ENCODE measurements at places on chromosomes 5 and 9.
A peak's percentile ranks its signal among the peaks of the same experiment; 100 is the strongest.

DNA sequence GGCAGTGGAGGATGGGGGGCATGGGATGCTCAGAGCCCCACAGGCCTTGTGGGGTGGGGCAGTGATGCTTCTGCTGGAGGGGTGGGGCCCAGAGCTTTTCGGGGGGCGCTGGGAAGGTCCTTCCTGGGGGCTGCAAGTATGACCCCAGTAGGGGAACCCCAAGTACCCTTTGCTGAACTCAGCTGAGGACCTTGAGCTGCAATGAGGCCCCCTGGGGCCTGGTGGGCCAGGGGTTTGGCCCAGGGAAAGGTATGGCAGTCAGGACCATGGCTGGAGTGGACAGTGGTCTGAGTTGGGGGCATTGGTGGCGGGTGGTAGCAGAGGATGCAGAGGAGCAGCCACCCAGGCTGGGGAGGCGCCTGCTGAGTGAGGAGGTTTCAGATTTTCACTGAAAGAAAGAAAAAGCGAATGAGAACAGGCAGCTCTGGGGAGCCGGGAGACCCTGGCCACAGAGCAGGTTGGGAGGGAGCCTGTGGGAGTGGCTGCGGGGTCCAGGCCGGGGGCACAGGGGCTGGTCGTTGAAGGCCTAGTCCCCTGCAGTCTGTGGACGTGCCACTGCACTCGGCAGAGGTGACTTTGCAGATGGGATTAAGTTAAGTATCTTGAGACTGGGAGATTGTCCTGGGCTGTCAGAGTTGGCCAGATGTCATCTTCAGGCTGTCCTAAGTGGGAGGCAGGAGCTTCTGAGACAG lies 19.2 kb downstream of the WNK2 start:
- DNase-seq = no peak

- DNase-seq = no peak
Measured at GRCh38 chr9:32590476-32590875, 17.5 kb upstream of the NDUFB6 start.

DNA sequence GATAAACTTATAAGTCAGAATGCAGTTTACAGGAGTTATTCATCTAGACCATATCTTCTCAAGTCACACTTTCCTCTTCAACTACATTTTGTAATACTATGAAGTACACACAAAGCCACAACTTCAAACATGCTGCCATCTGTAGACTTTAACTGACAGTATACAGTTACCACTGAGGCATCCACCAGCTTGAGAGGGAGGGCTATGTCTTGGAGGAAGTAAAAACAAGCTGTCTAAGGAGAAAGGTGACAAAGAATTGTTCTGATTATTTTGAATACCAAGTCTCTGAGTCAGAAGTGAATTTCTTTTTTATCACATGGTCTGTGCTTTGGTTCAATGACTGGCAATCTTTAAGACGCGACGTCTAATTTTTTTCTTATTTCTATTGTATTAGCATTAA lies 97.6 kb upstream of the CDH10 start:
- no peak for DNase-seq

DNA sequence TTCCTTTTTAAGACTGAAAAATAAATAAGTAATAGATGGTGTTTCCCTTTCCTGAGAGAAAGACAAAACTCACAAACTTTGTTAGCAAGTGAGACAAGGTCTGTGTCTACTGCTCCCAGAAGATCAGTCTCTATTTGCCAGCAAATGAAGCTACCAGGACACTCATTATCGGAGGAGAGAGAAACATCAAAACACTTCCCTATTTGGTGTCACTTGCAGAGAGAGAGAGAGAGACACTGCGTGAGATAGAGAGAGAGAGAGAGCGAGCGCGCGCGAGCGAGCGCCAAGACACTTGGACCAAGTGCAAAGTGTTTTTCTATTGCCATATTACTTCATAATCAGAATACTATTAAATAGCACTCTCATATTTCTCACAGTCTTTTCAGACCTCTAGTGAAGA lies 142.7 kb downstream of the KCNN2 start:
- DNase-seq = no peak

DNA sequence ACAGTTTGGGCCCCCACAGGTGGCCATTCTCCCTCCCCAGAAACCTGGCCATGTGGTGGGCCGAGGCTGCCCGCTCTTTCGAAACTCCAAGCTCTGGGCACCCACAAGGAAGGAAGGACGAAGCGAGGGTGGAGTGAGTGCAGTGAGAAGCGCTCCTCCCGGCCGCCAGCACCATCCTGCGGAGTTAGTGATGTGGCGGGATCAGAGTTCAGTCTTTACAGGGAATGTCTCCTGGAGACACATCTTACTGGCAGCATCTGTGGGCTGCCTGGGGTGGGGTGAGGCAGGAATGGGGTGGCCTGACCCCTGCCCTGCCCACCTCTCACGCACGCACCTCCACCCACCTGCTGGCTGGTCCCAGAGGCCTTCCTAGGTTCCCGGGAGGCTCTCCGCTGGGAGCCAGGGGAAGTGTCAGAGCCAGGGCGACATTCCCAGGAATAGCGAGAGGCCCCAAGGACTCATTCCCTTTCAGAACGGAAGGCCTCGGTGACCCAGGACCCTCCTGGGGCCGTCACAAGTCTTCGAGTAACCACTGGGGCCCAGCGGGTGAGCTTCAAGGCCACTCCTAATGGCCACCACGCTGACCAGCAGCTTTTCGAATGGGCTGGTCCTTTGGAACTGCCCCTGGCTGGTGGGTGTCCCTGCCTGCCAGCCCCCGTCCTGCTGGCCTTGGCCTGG lies 5.5 kb upstream of the RNU6ATAC start:
- DNase-seq = no peak

DNA sequence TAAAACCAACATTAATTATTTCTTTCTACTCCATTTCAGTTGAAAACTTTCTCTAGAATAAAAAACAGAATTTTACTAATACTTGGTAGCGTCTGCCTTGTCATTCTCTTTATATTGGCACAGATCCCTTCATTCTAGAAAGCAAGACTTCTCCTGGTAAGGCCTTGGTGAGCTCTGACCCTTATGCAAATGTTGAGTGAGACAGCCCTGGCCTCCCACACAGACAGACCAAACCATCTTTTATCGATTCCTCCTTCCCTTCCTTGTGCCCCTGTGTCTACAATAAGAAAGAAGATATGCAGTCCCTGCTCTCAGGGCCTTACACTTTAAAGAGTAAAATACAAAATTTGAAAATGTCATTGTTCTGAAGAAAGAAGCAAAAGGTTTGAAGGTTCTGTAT lies 262.2 kb downstream of the EFNA5 start:
- DNase-seq = no peak

GRCh38 chr5:10335711-10336470 lies 17.6 kb upstream of the MARCHF6 start:
- no peak for DNase-seq

DNA sequence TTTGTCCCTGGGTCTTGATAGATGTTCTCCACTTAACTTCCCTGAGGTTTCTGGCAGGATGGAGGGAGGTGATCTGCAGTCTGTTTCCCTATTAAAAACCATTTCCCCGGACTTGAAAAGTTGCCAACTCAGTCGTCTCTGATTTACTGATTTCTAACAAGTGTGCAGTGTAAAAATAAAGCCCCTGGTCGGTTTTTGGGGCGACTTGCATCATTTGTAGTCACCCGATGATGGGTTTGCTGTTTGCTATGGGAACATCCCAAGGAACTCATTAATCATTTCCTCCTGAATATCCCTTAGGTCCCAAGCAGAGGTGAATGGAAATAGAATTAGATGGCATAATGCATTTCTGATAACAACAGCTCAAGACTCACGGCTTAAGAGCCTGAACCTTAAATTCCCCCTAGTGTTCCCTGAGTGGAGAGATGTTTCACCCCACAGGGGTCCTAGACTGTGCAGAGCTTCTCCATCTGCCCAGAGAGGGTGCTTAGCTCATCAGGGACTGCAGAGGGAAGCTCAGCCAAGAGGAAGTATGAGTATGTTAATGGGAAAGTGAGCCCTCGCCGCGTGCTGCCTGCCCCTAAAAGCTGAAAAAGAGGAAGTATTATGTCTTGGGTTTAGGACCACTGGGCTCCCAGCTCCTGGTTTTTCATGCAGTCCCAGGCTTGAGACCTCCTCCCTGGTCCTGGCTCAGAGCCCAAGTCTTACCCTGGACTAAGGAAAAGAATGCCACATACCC lies 115.1 kb upstream of the DAP start:
- DNase-seq = no peak

DNA sequence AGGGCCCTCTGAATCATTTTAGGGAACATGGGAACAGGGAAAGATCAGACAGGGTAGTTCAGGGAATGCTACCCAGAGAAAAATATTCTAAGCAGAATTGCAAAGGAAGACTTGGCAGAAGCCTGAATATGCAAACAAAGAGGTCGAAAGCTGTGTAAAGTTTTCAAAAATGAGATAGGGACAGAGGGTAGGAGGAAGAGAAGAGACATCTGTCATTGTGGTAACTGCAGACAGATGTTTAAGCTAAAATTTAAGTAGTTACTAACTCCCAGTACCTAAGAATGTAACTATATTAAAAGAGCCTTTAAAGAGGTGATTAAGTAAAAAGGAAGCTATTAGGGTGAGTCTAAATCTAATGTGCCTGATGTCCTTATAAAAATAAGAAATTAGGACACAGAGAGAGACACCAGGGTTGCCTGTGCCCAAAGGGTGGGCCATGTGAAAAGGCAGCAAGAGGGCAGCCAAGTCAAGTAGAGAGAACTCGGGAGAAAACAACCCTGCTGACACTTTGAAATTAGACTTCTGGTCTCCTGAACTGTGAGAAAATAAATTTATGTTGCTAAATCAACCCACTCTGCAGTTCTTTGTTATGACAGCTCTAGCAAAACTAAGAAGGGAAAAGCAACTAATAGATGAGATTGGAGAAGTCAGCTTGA lies 1647.4 kb upstream of the C9orf72 start:
- no peak for DNase-seq

- no peak for DNase-seq
Measured at GRCh38 chr9:127711226-127711701, 4.2 kb downstream of the PTRH1 start.

- DNase-seq = no peak
Measured at GRCh38 chr9:133031496-133031911, 707 bp downstream of the GTF3C5 start.

GRCh38 chr5:169192536-169192935 lies 108.4 kb downstream of the SLIT3 start:
- DNase-seq = no peak

DNA sequence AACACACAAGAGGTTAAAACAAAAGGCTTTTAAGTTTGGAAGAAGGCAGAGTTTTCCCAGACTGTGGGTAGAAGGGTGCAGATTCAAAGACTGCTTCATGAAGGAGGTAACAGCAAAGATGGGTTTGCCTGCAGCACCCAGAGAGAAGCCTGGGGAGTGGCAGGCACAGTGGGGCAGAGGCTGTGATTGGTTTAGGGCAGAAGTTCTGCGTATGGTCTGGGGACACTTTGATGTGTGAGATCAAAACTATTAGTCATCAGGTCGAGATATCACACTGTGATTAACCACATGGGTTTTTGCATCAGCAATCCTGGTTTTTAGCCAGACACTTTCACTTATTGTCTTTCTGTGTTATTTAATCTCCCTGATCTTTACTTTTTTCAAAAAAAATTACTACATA lies 188.8 kb upstream of the GLRA1 start:
- peak; percentile 3 for DNase-seq

DNA sequence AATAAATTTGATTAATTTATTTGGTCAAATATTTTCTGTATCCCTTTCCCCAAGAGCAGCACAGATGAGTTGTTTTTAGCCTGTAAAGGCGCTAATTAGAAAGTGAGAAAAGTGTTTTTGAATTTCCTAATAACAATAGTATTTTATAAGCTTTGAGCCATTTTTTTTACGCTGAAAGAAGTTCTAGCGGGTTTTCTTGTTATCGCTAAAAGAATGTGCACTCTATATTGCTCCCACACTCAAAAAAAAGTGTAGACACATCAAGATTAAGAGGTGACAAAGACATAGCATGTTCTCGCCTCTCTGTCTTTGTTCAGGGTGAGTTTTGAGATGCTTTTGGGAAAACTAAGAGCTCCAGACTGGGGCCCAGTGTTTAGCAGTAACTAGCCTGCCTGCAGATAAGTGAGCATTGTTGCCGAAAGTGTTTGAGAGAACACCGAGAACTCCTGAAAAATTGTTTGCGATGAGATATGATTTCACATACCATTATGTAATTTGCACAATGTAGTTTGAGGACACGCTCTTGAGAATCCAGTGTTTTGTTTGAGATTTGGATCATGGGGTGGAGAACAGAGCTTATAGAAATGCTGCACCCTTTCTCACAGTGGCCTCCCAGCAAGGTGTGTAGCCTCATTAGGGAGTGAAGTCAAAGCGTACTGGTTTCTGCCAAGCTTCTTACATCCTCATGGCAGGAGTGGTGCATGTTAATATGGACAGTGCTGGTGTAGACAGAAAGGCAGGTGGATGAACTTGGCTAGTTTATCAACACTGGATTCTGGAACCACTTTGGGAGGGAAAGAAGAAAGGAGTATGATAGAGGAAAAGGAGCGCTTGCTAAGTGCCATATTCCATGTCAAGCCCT lies 1.5 kb downstream of the F2R start:
- DNase-seq = no peak

GRCh38 chr5:56050551-56051255 lies 55.9 kb upstream of the IL6ST start:
- no peak for DNase-seq

GRCh38 chr5:55176176-55176818 lies 3.3 kb upstream of the CDC20B start:
- DNase-seq = no peak

DNA sequence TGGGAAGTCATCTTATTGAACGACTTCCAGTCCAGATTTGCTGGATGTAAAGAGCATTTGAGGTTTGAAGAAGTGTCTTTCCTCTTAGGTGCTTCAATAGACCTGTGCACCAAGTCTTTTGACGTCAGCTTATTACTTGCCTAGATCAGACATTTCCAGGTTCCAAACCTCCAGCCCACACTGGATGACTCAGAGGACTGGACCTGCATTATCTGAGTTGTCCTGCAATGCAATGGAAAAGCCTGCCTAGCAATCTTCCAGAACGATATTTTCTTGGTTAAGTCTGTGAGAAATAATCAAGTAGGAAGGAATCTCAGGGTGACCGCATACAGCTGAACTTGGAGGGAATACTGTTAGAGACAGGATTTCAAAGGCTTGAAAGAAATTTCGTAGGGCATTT lies 147.2 kb upstream of the MOCS2 start:
- no peak for DNase-seq

DNA sequence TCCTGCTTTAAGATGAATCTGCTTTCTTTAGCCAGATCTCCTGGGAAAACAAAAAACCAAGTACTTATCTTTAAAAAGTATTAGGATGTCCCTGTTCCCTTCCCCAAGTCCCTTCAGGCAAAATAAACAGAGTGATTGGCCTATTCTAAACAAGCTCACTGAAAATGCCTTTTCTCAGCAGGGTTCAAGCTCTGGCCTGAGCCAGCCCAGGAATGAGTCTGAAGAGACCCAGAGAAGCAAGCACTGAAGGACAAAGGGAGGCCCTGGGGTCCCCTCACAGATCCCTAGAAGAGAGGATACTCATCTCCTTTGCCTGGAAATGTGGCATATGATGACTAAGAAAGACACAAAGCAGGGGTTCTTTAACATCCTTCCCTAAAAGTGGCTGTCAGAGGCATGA lies 66.8 kb upstream of the MAP1B start:
- no peak for DNase-seq

DNA sequence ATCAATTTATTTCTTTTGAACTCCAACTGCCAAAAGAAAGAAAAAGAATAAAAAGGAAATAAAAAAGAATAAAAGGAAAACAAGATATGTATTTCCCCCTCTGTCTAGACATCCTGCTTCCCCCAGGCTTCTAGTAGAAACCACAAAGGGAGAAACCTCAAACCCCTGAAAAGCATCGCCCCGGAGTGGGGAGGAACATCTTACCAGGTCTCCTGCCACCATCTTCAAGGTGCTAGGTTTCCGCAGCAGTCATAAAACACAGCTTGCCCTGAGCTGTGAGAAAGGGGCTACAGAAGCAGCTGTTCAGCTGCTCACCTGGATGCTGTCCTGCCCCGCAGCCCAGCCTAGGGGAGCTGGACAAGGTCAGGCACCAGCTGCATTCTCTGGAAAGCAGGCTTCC lies 487.7 kb downstream of the GADD45G start:
- no peak for DNase-seq

All from stimulated activated CD4-positive, alpha-beta T cell treated with anti-CD3 and anti-CD28 coated beads, Interleukin-1b, Interleukin-23, amount 100 ng/mL, for 24 hours (primary cell).